Effector CD8-positive, alpha-beta T cell (primary cell): ENCODE measurements at places on chromosomes 16 and 17.
A peak's percentile ranks its signal among the peaks of the same experiment; 100 is the strongest.

- no peak for DNase-seq
These were observed 150.8 kb downstream of the XYLT1 start for GRCh38 chr16:17320009-17320408.

DNA sequence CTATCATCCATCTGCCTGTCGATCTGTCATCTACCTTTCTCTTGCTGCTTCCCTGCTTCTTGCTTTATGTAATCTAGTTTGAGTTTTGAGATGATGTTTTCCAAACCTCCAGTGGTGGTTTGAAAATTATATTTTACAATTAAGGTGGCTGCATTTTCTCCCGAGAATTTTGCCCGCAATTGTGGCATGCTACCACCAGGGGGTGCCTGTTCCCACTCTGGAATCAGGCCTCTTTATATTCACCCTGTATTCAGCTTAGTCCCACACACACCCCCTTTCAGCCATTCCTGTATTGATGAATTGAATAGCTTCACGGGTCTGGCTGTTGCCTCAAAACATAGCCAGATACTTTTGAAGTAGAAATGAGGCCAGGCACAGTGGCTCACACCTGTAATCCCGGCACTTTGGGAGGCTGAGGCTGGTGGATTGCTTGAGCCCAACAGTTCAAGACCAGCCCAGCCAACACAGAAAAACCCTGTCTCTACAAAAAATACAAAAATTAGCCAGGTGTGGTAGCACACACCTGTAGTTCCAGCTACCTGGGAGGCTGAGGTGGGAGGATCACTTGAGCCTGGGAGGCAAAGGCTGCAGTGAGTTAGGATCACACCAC lies 3.2 kb downstream of the PRSS22 start:
- DNase-seq: no peak

DNA sequence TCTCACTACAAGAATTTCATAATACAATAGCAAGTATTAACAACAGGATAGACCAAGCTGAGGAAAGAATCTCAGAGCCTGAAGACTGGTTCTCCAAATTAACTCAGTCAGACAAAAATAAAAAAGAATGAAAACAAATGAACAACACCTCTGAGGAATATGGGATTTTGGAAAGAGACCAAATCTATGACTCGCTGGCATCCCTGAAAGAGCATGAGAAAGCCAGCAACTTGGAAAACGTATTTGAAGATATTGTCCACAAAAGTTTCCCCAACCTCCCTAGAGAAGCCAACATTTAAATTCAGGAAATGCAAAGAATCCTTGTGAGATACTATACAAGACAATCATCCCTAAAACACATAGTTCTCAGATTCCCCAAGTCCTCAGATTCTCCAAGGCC lies 20.9 kb downstream of the NLRP1 start:
- no peak for DNase-seq

GRCh38 chr17:36111068-36111490 lies 7.5 kb downstream of the CCL4 start:
- DNase-seq: no peak

GRCh38 chr16:88809068-88809675 lies 2.6 kb downstream of the APRT start:
- DNase-seq: no peak

DNA sequence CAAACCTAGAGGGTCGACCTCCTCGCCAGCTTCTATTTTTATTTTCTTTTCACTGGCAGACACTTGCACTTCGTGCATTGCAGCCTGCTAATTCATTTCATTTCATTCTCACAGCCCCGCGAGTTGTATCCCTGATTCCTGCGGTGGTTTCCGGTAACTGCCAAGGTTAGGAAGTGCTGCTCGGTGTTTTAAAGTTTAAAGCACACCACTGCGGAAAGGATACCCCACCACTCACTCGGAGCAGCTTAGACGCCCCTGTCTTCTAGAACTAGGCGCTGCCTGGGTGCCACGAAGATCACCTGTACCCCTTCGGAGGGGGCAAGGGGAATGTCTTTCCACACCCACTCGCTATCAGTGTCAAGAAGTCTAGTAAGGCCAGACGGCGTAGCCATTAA lies 509 bp downstream of the CNEP1R1 start:
- peak; percentile 29 for DNase-seq

DNA sequence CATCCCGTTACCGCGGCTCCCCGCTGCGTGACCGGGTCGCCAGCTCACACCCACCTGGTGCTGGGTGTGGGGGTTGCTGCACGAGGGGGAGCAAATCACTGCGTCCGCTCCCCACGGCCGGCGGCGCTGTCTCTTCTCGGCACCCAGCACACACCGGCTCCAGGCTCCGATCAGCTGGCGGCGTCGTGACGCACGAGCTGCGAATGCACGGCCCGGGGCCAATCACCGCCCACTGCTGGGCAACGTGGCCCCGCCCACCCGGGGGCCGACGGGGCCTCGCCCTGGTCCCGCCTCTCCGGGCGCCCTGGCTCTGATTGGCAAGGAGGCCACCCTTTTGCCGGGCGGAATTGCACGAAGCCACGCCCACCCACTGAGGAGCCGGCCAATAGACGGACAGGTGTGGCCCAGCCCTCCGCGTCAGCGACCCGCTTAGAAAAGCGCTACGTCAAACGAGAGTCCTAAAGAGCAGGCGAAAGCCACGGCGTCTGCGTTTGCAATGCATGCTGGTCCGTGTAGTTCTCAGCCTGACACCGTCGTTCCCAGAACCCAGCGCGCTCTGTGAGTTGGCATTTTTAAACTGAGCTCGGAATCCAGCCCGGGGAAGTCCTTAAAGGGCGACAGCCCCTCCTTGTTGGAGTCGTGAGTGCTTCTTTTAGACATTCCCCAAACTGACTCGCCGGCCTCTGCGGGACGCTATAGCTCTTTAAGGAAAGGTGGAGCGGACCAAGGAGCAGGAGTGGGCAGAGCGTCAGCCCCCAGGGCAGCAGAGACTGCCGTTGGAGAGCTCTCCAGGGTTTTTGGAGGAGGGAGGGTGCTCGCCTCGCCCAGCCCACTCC lies 6.1 kb upstream of the TLCD2 start:
- peak; percentile 99 for DNase-seq

GRCh38 chr17:28188841-28189263 lies 130.1 kb upstream of the TMEM97 start:
- DNase-seq: no peak

- no peak for DNase-seq
These were observed 170.3 kb downstream of the COPRS start for GRCh38 chr17:31688701-31689100.

DNA sequence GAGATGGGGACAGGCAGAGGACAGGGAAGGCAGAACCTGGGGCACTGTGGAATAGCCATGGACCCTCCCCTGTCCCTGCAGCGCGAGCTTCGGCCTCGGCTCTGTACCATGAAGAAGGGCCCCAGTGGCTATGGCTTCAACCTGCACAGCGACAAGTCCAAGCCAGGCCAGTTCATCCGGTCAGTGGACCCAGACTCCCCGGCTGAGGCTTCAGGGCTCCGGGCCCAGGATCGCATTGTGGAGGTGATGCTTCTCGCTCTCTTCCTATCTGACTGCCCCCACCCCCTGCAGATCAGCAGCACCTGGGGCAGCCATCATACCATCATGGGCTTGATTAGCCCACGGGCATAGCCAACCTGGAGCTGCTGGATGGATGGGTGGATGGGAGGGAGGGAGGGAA lies 13.5 kb downstream of the NHERF1 start:
- DNase-seq: no peak

DNA sequence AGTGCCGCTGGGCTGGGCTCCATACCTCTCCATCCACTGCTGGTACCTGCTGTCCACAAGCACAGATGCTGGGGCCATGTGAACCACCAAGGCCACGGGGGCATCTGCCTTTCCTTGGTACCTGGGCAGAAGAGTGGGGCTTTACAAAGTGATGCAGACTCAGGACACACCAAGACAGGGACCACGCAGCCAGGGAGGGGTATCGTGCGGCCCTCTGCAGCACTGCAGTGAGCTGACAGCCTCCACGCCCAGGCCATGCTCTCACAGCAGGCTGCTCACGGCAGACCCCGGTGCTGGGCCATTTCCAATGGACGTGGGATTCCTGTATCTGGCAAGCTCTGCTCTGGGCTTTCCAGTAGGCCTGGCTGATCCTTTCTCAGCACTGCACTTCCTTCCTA lies 14.4 kb downstream of the ELAC2 start:
- DNase-seq: no peak

GRCh38 chr17:12522336-12522735 lies 143.4 kb upstream of the MYOCD start:
- DNase-seq: no peak

GRCh38 chr17:51270636-51271035 lies 10.3 kb downstream of the UTP18 start:
- DNase-seq: no peak

DNA sequence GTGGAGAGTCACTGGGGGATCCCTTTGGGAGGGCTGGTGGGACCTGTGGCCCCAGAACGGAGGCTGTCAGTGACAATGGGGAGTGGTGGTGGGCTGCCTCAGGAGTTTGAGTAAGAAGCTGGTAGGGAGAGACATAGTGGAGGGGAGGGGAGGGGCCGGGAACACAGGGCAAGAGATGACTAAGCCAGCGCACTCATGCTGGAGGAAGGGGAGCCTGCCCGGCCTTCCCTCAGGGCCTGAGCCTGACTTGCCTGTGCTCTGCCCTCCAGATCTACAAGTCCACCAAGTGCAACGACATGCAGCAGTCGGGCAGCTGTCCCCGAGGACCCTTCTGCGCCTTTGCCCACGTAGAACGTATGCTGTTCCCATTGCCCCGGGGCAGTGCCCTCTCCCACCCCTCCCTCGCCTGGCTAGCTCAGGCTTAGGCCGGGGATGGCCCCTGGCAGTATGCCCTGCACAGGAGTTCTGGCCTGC lies 29.3 kb downstream of the UNC13D start:
- no peak for DNase-seq

GRCh38 chr16:85329059-85329812 lies 217.0 kb upstream of the CIBAR2 start:
- no peak for DNase-seq

DNA sequence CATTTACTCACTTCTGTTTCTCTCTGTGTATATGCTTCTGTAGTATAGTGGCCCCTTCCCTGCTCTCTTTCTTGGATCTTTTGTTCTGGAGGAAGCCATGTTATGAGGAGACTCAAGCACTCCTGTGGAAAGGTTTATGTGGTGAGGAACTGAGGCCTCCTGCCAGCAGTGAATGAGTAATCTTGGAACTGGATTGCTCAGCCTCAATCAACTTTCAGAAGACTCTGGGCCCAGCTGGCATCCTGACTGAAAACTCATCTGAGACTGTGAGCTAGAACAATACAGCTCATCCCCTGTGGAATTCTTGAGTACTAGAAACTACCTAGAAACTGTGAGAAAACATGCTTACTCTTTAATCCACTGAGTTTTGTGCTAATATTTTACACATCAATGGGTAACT lies 133.1 kb upstream of the ZKSCAN2 start:
- DNase-seq: no peak

GRCh38 chr17:8832711-8833352 lies 33.7 kb upstream of the MFSD6L start:
- no peak for DNase-seq

DNA sequence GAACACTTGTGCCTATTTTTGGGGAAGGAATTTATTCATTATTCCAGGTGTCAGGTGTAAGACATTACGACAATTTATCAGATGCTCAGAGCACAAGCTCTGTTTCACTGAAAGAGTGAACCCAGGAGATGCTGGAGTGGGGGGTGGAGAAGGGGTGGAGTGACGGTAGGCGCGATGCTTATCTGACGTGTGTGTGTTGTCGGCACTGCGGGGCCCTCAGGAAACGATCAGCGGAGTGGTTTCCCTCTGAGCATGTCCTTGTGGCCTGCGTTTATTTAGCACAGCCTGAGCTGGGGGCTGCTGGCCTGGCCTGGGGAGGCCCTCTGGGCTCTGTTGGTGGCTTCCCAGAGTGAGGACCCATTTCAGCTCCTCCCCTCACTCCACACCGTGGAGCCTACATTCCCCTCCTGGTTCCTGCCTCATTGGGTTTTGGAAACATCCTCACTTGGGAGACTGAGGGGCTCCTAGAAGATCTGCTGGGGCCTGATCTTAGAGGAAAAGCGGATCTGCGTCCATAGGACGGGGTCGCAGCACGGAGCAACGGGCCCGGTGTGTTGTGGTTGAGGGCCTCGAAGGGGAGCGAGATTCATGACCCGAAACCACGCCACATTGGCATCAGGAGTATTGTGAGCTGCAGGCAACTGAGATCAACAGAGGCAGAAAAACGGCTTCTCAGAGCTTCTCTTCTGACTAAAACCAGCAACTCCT lies 19.0 kb upstream of the GNG13 start:
- DNase-seq: no peak

GRCh38 chr17:80783486-80783885 lies 208.2 kb upstream of the CHMP6 start:
- no peak for DNase-seq

- no peak for DNase-seq
These were observed 1.6 kb upstream of the HBQ1 start for GRCh38 chr16:178668-179015.

DNA sequence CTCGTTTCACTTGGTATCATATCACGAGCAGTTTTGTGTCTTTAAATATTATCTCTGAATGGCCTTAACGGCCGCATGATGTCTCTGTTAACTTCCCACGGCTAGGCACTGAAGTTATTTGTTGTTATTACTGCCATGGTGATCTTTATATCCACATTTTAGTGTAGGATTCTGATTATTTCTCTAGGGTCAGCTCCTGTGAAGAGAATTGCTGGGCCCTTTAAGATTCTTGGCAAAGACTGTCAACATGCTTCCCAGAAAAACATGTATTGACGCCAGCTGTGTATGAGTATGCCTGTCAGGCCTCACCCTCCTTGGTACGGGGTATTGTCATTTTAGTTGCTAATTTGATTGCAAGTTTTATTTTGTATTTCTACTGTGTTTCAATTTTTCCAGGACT lies 263.5 kb downstream of the SNX29 start:
- no peak for DNase-seq

GRCh38 chr16:57349212-57350031 lies 9.2 kb upstream of the CCL22 start:
- DNase-seq: no peak

DNA sequence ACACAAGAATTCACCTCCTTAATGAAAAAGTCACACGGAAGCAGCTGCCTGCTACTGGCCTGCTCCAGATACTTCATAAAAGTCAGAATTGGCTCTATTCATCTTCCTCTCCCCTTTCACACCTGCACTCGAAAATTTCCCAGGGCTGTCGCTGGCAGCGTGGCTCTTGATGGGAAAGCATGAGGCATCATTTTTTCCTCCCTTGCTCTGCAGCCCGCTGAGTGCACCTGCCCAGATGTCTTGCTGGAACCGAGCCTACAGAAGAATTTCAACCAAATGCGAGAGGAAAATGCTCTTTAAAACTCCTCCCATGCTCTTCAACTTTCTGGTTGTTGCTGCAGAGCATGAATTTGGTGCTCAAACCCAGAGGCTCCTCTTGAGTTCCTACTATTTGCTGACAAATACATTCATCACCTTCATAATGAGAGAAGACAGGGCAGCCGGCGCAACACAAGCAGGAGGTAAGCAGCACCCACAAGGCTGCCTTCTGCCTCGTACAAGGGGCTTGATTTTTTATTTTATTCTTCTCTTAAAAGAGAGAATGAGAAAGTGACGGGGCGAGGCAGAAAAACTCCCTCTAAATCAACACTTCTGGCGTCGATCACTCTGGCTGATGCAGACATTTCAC lies 146.8 kb downstream of the ZFHX3 start:
- DNase-seq: no peak

GRCh38 chr17:80475910-80476876 lies at the start of gene NPTX1:
Gene NPTX1 (minus strand): TSS chr17:80476607. CDS start chr17:80476446, 161 bp downstream.
- no peak for DNase-seq
